M059J (cell line): ENCODE measurements at places on chromosomes 7 and 10. TPM values are rescaled to one million over a fixed set of nuclear protein-coding genes. Genes with fewer than 3 reads are reported as not detected.

GRCh38 chr10:130936851-130937250 is 374.7 kb downstream of the TCERG1L start:
- DNase-seq = no peak

GLI3 gene
- 4.4 and 7.6 TPM in 2 replicates for total RNA-seq

GRCh38 chr10:58590152-58590840 is 77.6 kb downstream of the BICC1 start:
- peak; percentile 96 for DNase-seq

KDM7A gene
- 0.64 and 0.69 TPM in 2 replicates for total RNA-seq

DNA sequence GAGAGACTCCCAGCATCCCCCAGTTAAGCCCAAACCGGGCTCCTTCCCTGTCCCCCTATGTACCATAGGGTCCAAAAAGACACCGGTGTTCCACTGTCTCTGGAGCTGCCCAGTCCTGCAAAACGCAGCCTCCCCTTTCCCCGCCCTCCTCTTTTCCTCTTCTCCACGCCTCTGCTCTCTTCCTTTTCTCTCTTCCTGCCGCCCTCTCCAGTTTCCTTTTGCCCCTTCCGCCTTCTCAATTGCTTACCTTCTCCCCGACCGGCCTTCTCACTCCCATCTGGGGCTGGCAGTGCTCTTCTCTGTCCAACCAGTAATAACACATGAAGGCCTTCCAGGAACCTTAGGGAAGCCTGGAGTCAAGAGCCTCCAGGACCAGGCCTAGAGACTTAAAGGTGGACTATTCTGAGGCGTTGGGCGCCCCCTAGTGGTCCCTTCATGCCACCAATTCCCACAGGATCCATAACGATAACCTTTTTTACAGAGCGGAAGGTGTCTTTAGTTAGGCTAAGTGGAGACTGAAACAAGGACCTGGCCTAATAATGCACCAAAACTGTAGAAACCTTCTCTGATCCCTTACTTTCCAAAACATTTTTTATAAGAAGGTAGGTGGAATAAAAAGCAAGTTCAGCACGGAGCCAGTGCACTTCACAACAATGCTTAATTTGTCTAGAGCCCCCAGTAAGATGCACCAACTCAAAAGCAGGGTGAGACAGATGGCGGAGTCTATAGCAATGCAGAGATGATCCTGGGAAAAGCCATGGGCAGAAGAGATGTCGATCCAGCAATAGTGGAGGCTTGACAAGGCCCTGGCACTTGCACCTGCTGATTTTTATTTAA is 27.2 kb upstream of the MSRB2 start:
- peak; percentile 51 for DNase-seq

CCDC136 gene
- total RNA-seq = 0.74 and 5.7 TPM in 2 replicates

UNCX gene
- total RNA-seq = not detected in 2 replicates

GRCh38 chr7:74619235-74619860 is 38.2 kb upstream of the GTF2I start:
- no peak for DNase-seq

CLDN15 gene
- 1.7 and 3.2 TPM in 2 replicates for total RNA-seq

GRCh38 chr7:68868978-68869377 is 729.3 kb upstream of the AUTS2 start:
- DNase-seq = no peak

GRCh38 chr10:55966101-55966500 is 395.0 kb downstream of the ZWINT start:
- DNase-seq = no peak

DNA sequence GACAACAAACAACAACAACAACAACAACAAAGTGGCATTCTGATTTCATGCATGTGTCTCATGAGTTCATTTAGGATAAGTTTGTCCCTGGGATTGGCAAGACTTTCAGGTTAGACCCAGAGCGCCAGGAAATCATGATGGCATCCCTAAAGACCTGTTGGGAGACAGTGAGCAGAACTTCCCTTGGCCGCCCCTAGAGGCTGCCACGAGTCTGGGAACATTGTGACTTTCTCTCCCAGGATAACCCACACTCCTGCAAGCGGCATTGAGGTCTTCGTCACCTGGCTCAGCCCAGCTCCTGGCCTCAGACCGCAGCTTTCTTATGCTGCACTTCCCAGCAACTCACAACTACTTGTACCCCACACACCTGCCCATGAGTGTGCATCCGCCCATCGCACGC is 80.5 kb upstream of the RNF32 start:
- peak; percentile 18 for DNase-seq

NPSR1 gene
- not detected in 2 replicates for total RNA-seq

- DNase-seq = no peak
Observed at GRCh38 chr7:102098986-102099385, 187.7 kb upstream of the SH2B2 start.

GRCh38 chr7:70542750-70543376 is 589.1 kb upstream of the GALNT17 start:
- no peak for DNase-seq

ADAM8 gene
- total RNA-seq = 0.02 and 1.3 TPM in 2 replicates

DNA sequence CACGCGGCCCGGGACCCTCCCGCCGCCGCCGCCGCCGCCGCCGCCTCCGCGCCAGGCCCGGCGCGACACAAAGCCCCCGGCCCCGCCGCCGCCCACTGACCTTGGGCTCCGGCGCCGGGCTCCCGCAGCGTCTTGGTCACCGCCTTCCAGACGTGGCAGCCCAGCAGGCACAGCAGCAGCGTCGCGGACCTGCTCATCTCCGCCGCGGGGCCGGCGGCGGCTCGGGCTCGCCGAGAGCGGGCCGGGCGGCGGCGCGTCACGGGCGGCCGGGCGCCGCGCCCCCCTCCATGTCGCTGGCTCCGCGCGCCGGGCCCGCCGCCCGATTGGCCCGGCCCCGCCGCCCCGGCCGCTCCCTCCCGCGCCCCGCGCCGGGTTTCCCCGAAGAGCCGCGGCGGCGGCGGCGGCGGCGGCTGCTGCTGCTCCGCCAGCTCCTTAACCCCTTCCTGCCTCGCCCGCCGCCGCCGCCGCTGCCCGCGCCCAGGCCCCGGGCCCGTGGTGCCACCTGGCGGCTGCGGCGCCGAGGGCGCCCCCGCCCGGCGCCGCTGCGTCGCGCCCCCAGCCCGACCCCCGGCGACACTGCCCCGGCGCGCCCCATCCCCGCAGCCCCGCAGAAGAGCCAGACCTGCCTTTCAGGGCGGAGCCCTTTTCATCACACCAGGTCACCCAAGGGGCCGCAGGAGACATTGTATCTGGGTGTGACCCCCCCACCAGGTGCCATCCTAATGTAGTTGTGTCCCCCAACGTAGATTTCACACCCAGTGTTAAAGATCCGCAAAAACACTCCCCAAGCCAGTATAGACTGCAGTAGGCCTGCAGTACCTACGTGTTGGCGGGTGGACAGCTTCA is at the start of gene FAM171A1:
Gene FAM171A1, minus strand, starts transcription at position 434 of the 846 bp plus-strand sequence. Its CDS starts 237 bp downstream, at position 197.
- peak; percentile 37 for DNase-seq

DNA sequence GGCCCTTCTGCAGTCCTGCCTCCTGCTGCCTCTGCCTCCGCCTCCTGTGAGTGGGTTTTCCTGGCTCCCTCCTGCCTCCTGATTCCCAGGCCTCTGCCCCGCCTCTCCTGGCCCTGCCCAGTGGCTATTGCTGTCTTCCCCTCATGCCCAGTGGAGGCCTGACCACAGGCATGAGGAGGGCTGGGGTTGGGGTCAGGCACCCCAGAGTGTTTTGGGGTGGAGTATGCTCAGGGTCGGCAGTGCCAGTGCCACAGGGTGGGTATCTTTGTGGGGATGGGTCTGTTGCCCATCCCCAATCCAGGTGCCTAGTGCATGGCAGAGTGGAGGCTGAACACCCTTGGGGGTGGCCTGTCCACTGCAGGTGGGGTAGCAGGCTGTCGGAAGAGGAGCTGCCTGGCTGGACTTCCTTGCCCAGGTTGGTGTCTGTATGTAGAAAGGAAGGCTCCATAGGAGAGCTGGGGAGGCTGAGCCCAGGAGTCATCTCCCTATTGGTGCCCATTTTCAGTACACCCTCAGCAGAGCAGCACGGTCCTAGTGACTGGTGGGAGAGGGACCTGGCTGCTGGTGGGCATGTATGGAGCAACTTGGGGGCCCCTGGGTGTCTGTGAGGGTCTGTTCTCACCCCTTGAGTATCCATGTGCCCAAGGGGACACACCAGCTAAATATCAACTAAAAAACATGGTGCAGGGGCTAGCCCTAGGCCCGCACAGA is 62.2 kb downstream of the ARHGAP22 start:
- DNase-seq = peak; percentile 29

MYOF gene
- total RNA-seq = 80.3 and 128 TPM in 2 replicates

GRCh38 chr10:73332379-73332778 is 26.3 kb downstream of the CFAP70 start:
- no peak for DNase-seq

- DNase-seq = no peak
Observed at GRCh38 chr10:35208536-35208935, 81.9 kb downstream of the CREM start.

GRCh38 chr10:71213761-71214440 is 1.5 kb downstream of the UNC5B start:
- DNase-seq = peak; percentile 41

HOXA9 gene
- 66.1 and 66.8 TPM in 2 replicates for total RNA-seq

DNA sequence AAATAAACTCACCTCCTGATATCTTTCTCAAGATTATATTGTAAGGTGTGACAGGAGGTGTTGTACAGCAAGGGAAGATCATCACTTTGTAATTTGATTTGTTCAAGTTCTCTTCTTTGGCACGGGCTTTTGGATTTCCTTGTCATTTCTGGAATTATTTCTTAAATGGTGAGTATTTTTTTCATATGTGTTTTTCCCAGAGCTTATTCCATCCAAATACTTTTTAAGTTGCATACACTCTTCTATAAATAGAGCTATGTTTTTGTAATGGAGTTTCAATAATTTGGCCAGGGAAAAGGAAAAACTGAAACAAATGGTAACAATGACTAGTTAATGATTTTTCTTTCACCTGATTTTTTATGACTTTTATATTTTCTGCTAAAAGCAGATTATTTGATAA is 92.5 kb downstream of the CFAP58 start:
- no peak for DNase-seq

GRCh38 chr7:157467496-157468212 is 130.8 kb downstream of the DNAJB6 start:
- DNase-seq = no peak

DNA sequence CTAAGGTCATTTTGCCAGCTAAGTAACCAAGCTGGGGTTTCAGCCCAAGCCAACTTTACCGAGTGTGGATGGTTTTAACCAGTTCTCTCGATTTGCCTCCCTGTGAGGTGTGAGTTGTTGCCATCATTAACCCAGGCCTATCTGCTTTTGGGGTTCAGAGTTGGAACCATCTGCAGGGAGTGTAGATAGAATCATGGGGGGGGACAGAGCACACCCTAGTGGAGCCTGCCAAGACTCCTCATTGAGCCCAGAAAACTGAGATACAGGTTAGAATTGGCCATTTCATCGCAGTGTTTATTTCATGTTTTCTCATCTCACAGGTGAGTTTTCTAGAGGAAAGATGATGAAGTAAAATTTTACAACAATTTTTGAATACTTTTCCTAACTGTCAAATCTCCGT is 133.6 kb downstream of the SDK1 start:
- no peak for DNase-seq

DNA sequence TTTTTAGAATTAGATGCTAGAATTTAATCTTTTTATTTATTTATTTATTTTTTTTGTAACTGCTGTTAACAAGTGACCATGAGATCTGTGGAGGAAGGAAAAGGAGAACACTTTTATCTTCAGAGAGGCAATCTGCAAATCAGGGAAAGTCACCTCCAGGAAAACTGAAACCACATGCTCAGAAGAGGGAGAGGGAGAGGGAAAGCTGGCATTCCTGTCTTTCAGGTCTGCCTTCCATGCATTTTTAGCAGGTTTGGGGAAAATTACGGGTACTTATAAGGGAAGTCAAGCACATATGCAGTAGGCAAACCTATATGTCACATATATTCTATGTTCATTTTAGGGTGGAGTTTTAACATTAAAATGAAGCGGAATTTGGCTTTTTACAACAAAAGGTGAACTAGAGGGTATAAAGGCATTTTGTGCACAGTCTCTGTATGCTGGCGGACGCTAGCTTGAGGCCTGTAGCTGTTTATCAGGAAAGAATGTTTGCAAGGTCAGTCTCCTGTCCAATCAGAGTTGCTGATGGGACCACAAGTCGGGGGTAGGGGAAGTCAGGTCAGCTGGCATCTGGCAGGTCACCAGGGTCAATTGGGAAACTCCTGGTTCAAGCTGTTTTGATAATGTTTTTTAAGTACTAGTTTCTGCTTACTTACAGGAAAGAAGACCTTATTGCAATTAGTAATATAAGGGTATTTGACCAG is 333.5 kb downstream of the GPR158 start:
- no peak for DNase-seq

DNA sequence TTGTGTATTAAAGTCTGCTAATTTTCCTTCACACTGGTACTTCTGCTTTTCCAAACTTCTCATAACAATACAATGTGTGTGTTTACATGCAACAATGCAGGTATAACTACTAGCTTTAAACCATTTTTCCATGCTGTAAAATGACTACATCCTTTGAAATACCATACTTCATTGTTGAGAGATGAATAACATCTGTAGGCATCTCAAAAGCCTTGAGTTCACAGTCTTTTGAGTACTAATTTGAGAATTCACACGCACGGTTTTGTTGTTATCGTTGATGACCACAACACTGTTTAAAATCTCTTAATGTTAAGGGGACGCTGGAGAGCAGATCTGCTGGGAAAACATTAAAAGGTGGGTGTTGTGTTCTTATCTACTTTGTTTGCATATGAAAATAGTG is 37.4 kb downstream of the SEMA3A start:
- no peak for DNase-seq

SFTPA1 gene
- not detected in 2 replicates for total RNA-seq

GRCh38 chr7:156539999-156540398 is 100.6 kb upstream of the RNF32 start:
- DNase-seq = no peak

SLC18A3 gene
- total RNA-seq = not detected in 2 replicates

DNA sequence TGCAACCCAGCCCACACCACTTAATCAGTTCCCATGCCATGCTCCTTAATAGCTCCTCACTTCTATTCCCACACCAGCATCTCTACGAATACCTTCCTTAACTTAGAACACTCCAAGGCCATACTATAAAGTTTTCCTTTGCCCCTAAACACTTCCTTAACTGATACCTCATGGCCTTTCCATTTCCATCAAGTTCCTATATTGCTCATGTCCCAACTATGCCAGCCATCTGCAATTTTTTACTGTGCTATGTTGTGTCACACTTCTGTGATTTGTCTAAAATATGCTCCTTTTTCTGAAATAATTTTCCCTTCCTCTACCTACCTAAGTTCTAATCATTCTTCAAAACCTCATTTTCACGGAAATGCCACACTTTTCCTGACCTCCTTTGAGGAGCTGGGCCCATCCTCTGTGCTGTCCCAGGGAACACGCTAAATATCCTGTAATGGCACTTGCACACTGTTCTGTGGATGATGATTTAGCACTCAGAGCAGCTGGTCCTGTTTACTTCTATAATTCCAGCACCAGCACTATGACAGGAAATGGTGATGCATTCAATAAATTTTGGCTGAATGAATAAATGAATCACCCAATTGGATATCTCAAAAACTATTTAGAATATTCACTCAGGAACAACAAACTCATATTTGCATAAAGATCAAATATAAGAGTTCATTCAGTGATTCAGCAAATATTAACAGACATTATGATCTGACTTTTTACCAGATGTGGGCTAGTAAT is 266.5 kb upstream of the HGF start:
- peak; percentile 65 for DNase-seq
